Stimulated activated CD8-positive, alpha-beta memory T cell treated with anti-CD3 and anti-CD28 coated beads, Interleukin-4, amount 100 ng/mL, for 1 hour (primary cell): ENCODE measurements at places on chromosomes 11 and 22.

GRCh38 chr11:62538470-62539237, 8.0 kb downstream of the AHNAK start:
- no peak for DNase-seq

GRCh38 chr11:23723861-23724260, 773.0 kb upstream of the LUZP2 start:
- DNase-seq: no peak

DNA sequence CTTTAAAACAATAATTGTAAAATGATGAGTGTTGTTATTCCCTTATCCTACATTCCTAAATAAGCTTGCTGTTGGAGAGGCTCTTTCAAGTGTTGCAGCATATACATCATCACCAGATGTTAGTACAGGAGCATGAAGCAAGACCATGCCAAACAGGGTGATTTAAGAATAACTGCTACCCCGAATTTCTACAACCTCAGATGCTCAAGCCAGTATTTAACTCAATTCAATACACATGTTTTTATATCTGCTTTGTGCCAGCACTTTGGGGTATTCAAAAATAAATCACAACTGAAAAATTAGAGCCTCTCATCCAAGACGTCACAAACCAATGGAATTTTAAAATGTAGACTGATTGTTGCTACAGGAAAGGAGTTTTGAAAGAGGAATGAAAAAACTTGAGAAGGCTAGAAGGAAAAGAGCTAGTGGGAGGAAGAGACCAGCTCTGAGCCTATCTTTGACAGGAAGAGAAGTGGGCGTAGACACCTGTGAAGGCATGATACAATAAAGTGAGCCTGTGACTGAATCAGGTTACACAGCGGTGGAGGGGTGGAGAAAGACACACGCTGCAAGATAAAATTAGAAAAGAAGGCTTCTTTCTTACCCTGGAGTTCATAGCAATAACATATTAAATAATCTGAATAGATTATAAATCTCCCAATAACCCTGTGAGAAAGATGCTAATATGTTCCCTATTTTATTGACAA, 95.8 kb downstream of the DLG2 start:
- no peak for DNase-seq

DNA sequence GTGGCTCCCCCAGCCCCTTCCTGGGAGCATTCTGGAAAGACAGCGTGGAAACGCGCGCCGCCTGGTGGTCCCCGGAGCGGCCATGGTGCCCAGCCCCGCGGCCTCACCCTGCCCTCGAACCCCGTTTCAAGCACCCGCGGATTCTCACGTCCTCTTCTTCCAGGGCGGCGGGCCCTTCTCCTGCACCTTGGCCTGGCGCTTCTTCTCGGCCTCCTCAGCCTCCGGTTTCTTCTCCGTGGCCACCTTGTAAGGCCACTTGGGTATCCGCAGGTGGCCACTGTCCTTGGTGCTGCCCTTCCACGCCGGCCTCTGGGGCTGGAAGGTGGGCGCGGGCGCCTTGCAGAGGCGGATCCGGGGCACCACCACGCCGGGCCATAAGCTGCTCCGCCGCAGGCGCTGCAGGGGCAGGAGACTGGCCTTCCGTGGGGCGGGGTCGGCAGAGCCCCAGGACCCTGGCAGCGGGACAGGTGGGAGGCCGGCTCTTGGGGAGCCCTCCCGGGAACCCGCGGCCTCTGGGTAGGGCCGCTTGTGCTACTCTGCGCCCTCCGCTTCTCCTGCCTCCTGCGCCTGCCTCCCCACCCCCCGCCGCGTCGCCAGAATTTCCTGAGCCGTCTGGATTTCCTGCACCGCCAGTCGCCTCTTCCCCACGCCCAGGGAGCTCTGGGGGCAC, 83.4 kb downstream of the TRIM51G start:
- DNase-seq: no peak

GRCh38 chr11:101269990-101270660, 140.5 kb upstream of the PGR start:
- DNase-seq: no peak

DNA sequence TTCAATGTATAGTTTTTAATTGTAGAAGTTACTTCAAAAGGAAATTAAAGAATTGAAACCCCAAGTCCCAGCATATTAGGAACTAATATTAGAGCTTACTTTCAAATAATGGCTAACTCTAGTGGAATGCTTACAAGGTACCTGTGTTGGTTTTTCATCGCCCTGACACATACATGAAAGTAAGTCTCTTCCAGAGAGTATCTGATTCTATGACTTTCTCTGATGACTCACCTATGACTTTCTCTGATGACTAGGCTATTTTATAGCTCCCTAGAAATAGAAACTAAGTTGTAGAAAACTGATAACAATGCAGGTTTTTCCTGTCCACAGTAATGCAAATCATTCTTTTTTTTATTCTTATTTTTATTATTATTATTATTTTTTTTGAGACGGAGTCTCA, 33.6 kb upstream of the MMP7 start:
- DNase-seq: no peak

DNA sequence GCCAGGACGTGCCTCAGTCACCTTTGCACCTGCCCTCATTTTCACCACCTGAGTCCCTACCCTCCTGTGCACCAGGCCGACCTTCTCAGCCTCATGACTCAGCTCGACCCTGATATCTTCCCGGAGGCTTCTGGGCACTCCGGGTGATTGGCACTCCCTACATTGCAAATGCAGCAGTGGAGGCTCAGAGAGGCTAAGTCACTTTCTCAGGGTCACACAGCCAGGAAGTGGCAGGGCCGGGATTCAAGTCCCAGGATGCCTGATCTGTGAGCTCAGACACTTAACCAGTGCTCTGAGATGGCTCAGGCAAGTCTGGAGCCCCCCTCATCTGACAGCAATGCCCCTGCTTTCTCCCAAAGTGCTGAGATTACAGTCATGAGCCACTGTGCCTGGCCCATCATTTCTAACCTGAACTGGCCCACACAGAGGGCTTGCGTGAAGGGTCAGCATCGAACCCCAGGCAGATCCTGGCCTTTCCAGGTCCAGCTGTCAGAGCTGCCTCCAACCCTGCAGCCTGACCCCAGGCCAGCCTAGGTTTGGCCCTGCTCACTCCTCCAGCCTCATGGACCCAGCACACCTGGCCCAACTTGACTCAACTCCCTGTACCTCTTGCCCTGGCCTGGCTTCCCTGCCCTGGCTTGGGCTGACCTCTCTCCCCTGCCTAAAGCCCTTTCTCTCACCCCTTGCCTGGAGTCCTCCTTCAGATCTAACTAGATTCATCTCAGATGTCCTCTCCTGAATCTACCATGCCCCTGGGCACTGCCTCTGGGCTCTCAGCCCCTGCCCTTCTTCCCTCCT, 40.7 kb upstream of the RTL6 start:
- no peak for DNase-seq

DNA sequence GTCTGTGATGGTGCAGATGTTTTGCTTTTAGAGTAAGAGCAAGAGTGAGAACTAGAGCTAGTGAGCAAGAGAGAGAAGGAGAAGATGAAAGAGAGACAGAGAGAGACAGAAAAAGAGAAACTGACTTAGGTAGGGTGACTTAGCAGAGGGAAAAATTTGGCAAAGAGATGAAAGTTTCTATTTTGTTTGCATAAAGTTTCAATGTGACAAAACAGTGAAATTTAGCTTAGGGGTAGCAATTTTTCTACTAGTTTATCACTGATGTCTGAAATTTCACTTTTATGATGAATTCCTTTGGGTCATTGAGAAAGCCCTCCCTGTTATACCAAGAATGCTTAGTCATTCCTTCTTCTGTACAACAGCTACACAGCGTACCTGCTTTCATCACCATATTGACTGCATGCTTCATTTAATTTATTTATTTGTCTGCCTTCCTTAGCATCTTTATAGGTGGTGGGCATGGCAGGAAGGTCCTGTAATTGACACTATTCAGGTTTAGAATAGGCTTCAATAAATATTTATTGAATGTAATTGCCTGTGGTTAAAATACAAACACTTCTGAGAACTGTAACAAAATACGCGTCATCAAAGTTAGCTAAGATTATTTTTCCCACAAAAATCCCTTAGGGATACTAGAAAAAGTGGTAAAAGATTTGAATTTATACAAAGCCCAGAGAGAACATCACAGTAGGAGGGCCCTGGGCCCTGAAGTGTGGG, 19.9 kb upstream of the CTSC start:
- DNase-seq: no peak

DNA sequence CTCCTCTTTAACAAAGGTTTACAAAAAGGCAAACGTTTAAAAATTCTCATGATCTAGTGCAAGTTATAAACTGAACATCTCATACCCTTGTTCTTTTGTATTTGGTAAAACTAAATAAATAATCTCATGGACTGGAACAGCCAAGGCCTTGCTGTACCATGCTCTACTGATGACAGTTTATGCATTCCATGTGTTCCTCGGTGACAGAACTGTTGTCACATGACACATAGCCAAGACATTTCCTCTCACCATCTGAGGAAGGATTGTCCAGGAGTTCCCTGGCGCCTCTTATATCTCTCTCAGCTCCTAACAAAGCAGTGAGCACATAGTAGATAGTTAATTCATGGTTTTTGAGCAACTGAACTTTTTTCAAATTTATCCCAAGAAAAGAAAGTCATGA, 12.6 kb downstream of the CCDC83 start:
- DNase-seq: no peak

- no peak for DNase-seq
Observed at GRCh38 chr11:42225664-42226063, 766.2 kb upstream of the LRRC4C start.

GRCh38 chr22:45594123-45594941, 77.3 kb upstream of the ATXN10 start:
- DNase-seq: no peak

GRCh38 chr11:73715541-73715940, 45.3 kb downstream of the RAB6A start:
- DNase-seq: no peak

DNA sequence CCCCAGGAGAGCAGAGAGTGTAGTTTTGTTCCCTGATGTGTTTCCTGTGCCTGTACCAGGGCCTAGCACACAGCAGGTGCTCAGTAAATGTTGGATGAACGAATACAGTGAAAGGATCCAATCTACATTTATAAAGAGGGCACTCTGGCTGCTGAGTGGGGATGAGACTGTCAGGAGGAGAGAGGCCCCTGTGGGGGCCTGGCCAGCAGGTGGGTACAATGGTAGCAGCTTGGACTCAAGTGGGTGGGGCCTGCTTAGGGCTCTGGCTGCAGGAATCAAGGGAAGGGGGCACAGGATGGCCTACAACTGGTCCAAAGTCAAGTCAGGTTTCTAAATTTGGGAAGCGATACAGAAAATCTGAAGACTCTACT, 156.6 kb upstream of the GRK3 start:
- DNase-seq: no peak

GRCh38 chr11:23192256-23192655, 332.0 kb upstream of the CCDC179 start:
- no peak for DNase-seq

DNA sequence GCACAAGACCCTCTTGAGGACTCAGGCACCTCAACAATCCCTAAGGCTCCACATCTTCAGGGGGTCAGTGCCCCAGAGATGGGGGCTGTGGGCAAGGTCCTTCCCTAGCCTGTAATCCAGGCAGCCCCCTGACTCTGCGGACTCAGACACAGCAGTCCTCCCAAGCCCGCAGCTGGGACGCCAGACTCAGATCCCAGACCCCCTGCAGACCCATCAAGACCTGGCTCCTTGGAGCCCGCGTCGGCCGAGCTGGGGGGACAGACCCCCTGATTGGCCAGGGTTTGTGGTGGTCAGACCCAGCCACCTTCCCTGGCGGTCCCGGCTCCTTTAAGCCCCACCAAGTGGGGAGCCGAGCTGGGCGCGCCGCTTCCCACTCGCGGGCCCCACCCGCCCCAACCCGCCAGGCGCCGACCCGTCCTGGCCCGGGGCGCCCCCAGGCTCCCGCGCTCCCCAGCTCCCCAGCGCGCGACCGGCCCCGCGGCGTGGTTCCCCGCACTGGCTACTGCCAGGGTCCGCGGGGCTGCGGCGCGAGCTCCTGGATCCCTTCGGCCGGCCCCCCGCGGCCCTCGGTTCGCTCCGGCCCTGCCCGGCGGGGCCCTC, 458 bp downstream of the OSBPL5 start:
- no peak for DNase-seq

- DNase-seq: peak; percentile 0
Observed at GRCh38 chr11:126061707-126062678, 673 bp downstream of the CDON start.

GRCh38 chr11:34959770-34960169, 43.4 kb downstream of the PDHX start:
- no peak for DNase-seq

DNA sequence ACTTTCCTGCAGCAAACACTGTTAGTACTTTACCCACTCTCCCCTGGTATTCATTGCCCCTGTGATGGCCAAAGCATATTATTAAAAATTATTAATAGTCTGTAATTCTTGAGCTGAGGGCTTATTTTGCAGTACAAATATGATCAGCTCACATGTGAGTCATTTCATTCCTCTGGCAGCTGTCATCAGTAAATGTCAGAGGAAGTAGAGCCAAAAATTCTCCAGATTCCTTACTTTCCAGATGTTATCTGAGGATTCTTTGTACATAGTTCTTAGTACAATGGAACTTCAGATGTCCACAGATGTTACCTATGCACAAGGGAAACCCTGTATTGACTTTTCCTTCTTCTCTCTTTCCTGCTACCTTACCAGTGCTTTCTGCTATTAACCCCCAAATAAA, 12.5 kb downstream of the OR5B3 start:
- no peak for DNase-seq

- no peak for DNase-seq
Observed at GRCh38 chr11:120021391-120021953, 116.4 kb downstream of the TRIM29 start.

DNA sequence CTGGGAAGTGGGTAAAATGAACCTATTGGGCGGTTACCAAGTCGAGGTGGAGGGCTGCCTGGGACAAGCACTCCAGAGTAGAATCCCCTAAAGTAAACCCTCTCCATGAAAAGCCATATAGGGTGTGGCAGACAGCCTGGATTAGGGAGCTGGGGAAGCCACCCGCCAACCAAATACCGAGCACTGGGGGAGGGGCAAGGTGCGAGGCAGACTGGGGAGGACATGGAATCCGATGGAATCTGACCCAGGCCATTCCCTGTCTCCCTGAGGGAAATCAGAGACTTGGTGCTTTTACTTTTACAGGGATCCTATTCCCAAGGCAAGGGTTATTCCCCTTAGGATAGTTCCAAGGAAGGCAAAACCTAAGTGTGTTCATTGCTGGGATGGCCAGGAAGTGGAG, 130.9 kb upstream of the HSD17B12 start:
- DNase-seq: no peak

DNA sequence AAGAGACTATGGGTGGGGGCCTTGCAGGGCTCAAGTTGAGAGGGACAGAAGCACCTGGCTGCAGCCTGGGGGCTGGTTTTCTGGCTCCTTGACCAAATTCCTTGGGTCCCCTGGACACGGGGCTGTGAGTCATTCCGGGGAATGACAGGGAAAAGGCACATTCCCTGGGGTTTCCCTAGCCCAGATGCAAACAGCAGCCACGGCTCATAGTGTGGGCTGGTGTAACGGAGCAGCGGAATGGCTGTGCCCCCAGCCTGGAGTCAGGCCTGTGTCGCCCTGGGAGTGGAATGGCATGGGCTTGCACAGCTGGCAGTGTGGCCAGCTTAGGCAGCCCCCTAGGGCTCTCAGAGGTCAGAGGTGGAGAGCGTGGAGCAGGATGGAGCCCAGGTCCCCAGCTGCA, 77.6 kb upstream of the KCNQ1OT1 start:
- no peak for DNase-seq
